NCI-H1930 (cell line): ENCODE measurements at places on chromosomes 7 and 10.

- peak; percentile 76 for DNase-seq
Measured at GRCh38 chr7:8343556-8343955, 81.6 kb upstream of the ICA1 start.

DNA sequence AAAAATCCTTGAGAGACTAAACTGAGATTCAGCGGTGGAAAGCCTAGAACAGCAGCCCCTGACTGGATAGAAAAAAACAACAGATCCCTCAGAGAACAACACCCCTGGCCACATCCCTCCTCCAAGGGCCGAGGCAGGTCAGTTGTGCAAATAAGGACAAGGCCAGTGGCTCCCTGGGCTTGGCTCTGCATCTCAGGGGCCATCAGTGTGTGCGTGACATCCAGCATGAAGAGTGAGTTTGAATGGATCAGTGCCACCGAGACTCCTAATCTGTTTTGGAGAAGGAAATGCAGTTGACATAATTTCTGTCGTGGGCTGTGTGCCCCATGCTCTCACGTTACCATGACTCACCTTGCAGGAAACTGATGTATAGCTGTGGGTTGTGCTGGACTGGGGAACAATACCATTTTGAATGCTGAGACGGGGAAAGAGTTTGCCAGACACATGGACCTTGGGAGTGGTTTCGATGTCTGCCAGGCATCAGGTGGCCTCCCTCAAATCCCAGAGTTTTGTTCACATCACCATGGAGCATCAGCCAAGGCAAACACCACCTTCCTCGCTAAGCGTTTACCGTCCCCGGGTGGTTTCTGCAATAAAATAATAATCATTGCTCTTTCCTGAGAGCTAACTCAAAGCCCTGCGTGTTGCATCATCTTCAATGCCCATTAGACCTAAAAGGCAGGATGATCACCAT lies 153.2 kb upstream of the FZD8 start:
- DNase-seq: no peak

DNA sequence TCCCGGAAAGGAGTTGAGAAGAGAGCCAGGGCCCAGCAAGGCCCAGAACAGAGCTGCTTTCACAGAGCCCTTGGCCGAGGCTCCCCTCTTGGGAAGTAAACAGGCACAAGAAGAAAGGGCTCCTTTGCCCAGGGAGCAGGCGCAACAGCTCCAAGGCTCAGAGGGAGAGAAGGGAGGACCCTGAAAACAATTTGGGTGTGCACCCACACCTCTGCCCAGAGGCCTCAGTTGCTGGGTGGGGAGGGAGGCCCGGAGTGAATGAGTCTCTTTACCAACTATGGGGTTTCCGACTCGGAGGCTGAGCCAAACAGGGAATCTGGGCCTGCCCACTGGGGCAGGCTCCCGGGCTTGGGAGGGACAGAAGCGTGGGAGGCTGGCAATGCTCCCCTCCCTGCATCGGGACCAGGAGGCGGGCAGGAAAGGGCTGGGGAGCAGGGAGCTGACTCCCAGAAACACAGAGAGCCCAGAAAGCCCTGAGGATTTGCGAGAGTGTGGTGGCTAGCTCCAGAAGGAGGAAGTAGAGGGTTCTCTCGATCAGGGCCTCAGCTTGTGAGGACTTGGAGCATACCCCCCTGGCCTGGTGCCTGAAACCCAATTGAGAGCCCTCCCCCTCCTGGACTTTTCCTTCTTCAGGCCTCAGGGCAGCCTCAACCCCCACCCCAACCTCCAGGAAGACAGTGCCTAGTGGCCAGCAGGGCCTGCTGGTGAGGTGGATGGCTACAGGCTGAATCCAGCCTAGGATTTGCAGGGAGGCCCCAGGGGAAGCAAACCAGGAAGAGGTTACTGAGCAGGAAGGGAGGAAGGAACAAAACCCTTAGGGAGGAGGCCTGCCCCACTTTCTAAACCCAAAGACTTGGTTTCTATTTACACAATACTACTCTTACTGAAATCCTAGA lies 6.2 kb downstream of the C10orf105 start:
- no peak for DNase-seq

- no peak for DNase-seq
Measured at GRCh38 chr7:27097686-27098577, 2.1 kb upstream of the HOXA1 start.

- DNase-seq: no peak
Measured at GRCh38 chr7:73907554-73908122, 46.7 kb downstream of the TMEM270 start.

DNA sequence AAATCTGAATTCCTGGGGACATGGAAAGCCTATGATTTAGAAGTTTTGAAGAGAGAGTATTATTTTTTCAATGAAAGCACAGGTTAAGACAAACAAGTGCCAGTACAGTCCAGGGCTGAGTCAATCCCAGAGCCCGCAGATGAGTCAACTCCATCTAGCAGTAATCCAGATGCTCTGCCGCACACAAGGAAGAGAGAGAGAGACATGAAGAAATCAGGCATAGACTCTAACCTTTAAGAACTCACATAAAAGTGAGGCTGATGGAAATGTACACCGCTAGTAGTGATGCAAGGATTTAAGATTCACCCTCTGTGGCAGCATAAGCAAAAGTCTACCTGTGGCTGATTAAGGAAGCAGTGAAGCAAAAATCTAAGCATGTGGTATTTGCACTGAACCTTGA lies 651.5 kb downstream of the TNS3 start:
- DNase-seq: no peak

- DNase-seq: peak; percentile 43
Measured at GRCh38 chr7:131471250-131472004, 85.0 kb downstream of the PODXL start.

- no peak for DNase-seq
Measured at GRCh38 chr10:92305133-92306072, 14.4 kb downstream of the MARCHF5 start.
